ENCODE measurements at places on chromosomes 1 and 21.

DNA sequence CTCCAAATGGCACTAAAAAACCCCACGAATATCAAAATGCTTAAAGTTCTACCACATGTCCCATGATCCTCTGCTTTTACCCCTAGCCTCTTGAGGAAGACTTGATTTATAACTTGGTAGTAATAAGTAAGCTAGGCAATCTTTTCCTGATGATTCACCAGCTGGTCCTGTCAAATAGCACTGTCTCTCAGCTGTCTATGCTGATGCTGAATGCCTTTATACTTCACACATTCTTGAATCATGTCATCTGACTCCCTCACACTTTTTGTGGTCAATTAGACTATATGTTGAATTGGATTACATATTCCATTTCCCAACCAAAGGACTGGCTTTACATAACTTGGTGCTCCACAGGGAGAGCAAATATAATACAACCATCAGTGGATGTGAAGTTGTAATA is 16.6 kb downstream of the C21orf91 start:
- DNase-seq = no peak

GRCh38 chr1:103948526-103948925 is 198.8 kb downstream of the AMY1C start:
- DNase-seq = no peak

- DNase-seq = no peak
Measured at GRCh38 chr1:93588206-93588605, 93.4 kb downstream of the BCAR3 start.

GRCh38 chr1:18816808-18817207 is 42.7 kb downstream of the TAS1R2 start:
- DNase-seq = no peak

GRCh38 chr1:212490276-212490675 is 57.6 kb downstream of the NENF start:
- DNase-seq = no peak

GRCh38 chr1:23930861-23931490 is 17.8 kb upstream of the CNR2 start:
- no peak for DNase-seq

DNA sequence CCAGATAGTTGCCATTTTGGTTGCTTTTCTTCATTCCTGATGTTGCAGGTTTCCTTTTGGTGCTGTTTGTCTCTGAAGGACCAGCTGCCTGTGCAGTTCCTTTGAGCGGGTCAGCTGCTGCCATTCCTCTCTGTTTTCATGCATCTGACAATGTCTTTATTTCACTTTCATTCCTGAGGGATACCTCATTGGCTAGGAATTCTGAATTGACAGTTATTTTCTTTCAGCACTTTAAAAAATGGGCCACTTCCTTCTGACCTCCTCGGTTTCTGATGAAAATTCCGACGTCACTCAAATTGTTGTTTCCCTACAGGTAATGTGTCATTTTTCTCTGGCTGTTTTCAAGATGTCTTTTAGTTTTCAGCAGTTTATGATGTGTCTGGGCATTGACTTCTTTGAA is 24.8 kb downstream of the CCSAP start:
- no peak for DNase-seq

DNA sequence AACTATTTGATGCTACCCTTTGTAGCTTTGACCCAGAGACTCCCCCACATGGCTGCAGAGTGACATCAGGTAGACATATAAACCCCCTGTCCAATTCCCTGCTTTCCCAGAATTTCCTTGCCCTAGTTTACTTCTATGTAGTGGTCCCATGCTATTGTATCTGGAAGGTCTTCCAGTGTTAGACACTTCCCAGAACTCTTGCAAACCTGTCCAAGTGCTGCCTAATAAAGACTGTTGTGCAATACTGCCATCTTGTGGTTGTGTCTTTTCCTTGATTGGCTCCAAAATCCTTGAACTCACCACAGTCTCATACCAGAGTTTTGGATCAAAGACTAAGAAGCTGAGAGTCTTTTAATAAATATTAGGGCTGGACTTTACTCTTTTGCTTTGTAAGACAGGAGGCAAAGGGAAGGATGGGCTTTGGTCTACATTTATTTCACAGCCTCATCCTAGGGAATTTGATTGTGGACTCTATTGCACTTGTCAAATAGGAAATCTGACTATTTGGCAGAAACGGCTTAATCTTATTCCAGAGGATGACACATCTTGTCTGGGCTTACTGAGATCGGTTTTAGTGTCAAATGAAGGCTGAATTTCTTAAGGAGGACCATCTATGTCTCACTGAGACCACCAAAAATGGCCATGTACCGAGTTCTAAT is 169.9 kb downstream of the LRRC7 start:
- peak; percentile 60 for DNase-seq

GRCh38 chr1:231706934-231707333 is 80.3 kb downstream of the DISC1 start:
- DNase-seq = no peak

- no peak for DNase-seq
Measured at GRCh38 chr1:25712299-25712970, 87.6 kb upstream of the SELENON start.

- no peak for DNase-seq
Measured at GRCh38 chr21:46643379-46644177, 8.1 kb downstream of the PRMT2 start.

DNA sequence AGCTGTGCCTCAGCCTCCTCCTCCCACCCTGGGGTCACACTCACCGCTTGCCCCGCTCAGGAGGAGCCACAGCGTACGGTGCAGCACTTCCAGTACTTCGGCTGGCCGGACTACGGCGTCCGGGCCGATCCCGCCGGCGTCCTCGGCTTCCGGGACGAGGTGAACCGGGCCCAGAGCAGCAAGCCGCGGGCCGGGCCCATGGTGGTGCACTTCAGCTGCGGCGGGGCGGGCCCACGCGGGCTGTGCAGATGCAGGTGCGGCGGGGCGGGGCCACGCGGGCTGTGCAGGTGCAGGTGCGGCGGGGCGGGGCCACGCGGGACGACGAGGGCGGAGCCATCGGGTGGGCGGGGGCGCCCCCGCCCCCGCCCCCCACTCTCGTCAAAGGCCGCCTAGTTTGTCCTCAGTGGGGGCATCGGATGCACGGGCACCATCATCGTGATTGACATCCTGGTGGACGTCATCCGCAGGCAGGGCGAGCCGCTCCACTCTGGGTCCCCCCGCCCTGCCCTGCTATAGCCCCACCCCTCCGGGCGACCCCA is 5.5 kb downstream of the RNF223 start:
- no peak for DNase-seq

Measured in hematopoietic multipotent progenitor cell treated with erythropoietin and hydrocortisone succinate and interleukin-3 and kit ligand, for 15 days (in vitro differentiated cells).